ENCODE measurements at places on chromosomes 7 and 10. TPM values are rescaled to one million over a fixed set of nuclear protein-coding genes. Genes with fewer than 3 reads are reported as not detected.
A peak's percentile ranks its signal among the peaks of the same experiment; 100 is the strongest.

DNA sequence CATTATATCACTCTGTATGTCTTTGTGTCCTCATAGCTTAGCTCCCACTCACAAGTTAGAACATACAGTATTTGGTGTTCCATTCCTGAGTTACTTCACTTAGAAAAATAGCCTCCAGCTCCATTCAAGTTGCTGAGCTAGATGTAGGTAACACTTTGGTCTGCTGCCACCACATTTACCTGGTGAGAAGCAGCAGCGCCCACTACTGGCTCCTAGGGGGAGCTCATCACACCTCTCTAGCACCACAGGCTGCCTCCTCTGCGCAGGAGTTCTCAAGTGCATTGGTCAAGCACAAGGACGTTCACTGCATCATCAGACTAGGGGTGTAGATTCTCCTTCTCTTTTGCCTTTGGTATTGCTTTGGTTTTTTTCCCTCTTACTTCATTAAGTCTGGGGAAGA, 530.9 kb upstream of the AUTS2 start:
- H3K36me3 ChIP-seq: no peaks in the 10 kb centered on the region
- no peaks in the 10 kb centered on the region for H3K4me1 ChIP-seq
- H3K27ac ChIP-seq: no peak overlapping the region
- H3K4me3 ChIP-seq: no peak overlapping the region

DNA sequence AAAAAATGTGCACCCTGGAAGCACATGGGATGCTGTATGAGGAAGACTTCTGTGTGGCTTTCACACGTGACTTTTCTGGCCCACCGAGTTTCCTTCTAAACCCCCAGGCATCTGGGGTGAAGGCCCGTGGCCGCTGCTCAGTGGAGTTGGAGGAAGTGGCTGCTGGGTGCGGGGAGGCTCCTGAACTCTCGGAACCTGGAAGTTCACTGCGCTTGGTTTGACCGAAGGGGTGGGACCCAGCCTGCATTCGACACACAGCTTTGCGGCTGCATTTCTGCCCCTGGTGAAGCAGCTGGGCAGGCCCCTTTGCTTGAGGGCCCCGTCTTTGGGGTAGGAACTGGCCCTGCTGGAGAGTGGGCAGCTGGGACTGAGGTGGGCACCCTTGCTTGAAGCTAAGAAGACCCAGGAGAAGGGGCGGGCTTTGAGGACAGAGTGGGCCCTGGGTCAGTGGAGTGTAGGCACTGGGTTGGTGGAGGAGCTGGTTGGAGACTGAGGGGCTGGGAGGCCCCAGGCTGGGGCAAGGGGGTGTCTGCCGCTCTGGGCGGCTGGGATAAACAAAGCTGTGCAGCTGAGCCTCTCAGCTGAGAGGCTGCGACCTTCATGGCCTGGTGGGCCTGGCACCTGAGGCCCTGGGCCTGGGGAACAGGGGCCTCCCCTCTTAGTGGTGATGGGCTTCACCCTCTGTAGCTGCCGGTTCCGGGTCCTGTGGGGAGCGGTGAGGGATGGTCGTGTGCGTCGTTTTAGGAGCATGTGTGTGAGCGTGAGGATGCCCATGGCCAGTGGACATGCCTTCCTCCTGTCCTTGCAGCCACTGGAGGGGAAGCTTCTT, 78.0 kb downstream of the INPP5A start:
- no peak for DNase-seq
- H3K36me3 ChIP-seq: peaks cover 4% of the 10 kb centered on the region
- H3K4me3 ChIP-seq: no peak overlapping the region

DNA sequence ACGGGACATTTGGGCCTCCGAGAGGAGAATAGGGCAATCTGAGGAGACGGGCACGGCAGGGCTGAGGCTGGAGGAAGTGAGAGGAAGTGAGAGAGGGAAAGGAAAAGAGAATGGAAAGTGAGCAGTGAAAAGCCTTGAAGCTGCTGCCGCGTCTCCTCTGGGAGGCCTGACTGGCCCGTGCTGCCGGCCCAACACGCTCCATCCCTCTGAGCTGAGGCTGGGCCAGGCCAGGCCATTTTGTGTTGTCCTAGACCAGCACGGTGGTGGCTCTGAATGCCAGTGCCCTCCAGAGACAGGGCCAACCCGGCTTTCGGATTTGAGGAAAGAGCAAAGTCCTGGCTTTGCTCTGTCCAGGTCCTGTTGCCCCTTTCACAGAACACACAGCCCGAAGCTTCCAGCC, 361.1 kb upstream of the SHH start:
- H3K4me1 ChIP-seq: no peaks in the 10 kb centered on the region
- H3K27me3 ChIP-seq: no peaks in the 10 kb centered on the region
- DNase-seq: no peak
- no peak overlapping the region for H3K4me3 ChIP-seq
- H3K27ac ChIP-seq: no peak overlapping the region
- no peaks in the 10 kb centered on the region for H3K36me3 ChIP-seq

DNA sequence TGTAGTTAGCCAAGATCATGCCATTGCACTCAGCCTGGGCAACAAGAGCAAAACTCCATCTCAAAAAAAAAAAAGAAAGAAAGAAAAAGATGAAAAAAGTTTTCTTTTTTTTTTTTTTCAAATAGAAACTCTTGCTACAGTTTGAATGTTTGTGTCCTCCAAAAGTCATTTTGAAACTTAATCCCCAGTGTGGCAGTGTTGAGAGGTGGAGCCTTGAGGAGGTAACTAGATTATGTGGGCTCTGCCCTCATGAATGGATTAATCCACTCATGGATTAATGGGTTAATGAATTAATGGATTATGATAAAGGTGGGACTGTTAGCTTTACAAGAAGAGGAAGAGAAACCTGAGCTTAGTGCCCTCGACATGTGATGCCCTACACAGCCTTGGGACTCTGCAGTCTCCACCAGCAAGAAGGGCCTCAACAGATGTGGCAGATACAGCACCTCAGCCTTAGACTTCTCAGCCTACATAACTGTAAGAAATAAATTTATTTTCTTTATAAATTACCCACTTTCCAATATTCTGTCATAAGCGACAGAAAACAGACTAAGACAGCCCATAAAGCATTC, 25.1 kb downstream of the CPEB3 start:
- H3K36me3 ChIP-seq: no peaks in the 10 kb centered on the region
- no peak overlapping the region for H3K4me3 ChIP-seq
- DNase-seq: no peak

GRCh38 chr10:22693860-22694259, 20.5 kb downstream of the PIP4K2A start:
- no peak overlapping the region for H3K27ac ChIP-seq
- no peak overlapping the region for H3K4me3 ChIP-seq
- H3K4me1 ChIP-seq: peaks cover 21% of the 10 kb centered on the region
- no peaks in the 10 kb centered on the region for H3K27me3 ChIP-seq

DNA sequence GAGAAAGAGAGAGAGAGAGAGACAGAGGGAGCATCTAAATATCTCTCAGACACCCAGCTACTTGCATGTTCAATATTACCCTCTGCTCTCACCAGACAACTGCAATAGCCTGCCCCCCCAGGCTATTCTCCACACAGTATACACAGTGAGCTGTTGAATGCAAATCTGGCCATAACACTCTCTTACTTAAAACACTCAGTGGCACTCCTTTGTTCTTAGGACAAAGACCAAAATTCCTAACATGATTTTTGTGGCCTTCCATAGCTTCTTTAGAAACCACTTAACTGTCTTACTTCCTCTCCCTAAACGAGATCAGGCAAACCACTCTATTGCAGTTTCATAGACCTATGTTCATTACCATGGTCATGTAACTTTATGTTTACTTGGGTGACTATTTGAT, 903.6 kb upstream of the AUTS2 start:
- H3K4me1 ChIP-seq: no peaks in the 10 kb centered on the region
- H3K4me3 ChIP-seq: no peak overlapping the region
- DNase-seq: no peak

DNA sequence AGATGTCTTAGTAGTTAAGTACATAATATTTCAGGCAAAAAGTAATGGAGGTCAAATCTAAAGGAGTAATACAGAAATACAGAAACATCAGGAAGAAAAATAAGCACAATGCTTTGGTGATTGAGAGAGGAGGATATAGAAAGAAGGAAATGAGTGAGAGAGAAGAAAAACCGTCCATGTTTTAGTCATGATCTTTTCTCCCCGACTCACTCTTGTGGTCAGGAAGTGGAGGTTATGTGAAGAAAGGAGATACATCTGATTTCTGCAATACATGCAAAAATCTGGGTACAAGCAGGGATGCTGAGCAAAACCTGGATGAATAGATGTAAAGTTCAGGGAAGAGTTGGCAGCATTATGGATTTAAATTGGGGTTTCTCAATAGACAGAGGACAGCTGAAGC, 1122.5 kb downstream of the SORCS3 start:
- no peak for DNase-seq
- H3K27ac ChIP-seq: no peak overlapping the region
- H3K27me3 ChIP-seq: no peaks in the 10 kb centered on the region
- no peak overlapping the region for H3K4me3 ChIP-seq

DNA sequence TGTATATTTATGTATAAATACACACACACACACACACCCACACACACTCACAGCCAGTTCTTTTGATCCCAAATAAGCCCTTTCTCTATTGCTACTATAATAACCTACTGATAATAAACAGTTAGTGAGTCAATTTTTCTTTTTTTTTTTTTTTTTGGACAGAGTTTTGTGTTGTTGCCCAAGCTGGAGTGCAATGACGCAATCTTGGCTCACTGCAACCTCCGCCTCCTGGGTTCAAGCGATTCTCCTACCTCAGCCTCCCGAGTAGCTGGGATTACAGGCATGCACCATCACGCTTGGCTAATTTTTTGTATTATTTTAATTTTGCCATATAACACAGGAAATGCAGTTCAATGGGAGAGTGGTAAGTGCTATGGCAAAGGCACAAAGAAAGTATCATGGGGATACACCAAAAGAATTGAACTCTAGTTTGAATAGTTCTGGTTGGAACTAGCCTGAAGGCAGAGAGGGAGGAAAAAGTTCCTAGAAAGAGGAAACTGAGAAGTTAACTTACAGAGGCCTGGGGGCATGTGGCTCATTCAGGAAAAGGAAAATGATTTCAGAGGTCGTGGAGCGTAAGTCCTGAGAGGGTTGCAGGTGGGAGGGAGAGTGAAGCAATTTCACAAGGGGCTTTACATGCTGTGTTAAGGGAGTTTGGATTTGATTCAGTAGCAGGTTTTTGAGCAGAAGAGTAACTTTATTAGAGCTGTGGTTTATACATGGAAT, 44.4 kb upstream of the JCAD start:
- no peaks in the 10 kb centered on the region for H3K36me3 ChIP-seq
- no peak overlapping the region for H3K27ac ChIP-seq
- no peaks in the 10 kb centered on the region for H3K4me1 ChIP-seq
- no peak for DNase-seq
- H3K27me3 ChIP-seq: no peaks in the 10 kb centered on the region

- H3K36me3 ChIP-seq: peaks cover 7% of the 10 kb centered on the region
- no peaks in the 10 kb centered on the region for H3K4me1 ChIP-seq
- H3K27ac ChIP-seq: peak overlapping the region; percentile 100
- DNase-seq: no peak
Measured at GRCh38 chr10:102647443-102648268, 3.4 kb downstream of the TRIM8 start.

DNA sequence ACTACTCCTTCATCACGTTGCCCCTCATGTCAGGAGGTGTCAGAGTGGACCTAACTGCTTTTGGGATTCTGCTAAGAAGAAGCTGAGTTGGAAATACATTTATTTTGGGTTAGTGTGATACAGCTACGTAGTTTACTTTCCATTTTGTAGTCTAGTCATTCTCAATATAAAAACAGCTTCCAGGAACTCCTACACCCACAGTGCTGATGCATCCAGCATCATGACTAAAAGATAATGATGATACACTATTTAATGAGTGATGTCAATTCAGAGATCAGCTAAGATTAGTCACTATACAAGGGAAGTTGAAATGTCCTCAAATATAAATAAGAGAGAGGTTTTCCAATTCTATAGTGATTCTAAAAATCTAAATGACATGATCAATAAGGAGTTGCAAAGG, 264.2 kb upstream of the SLC26A5 start:
- H3K4me3 ChIP-seq: no peak overlapping the region
- no peaks in the 10 kb centered on the region for H3K27me3 ChIP-seq
- H3K4me1 ChIP-seq: no peaks in the 10 kb centered on the region
- H3K27ac ChIP-seq: no peak overlapping the region
- H3K36me3 ChIP-seq: no peaks in the 10 kb centered on the region

DNA sequence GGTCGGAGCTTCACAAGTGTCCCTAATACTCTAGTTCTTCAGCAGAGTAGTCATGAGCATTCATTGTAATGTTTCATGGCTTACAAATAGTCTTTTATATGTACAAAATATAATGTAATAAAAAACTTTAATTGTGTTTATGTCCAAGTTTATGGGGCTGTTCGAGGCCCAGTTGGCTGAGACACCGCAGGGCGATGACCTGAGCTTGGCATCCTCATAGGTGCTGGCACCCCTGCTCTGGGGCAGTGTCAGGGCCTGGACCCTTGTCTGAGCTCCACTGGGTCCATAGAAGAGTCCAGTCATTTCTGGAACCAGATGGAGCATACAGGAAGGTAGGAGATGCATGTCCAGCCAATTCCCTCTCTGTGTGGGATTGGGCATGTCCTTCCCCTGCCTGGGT, 12.9 kb upstream of the ZMIZ1 start:
- no peak overlapping the region for H3K4me3 ChIP-seq
- DNase-seq: no peak
- no peaks in the 10 kb centered on the region for H3K27me3 ChIP-seq
- H3K27ac ChIP-seq: no peak overlapping the region
- H3K4me1 ChIP-seq: peaks cover 8% of the 10 kb centered on the region

DNA sequence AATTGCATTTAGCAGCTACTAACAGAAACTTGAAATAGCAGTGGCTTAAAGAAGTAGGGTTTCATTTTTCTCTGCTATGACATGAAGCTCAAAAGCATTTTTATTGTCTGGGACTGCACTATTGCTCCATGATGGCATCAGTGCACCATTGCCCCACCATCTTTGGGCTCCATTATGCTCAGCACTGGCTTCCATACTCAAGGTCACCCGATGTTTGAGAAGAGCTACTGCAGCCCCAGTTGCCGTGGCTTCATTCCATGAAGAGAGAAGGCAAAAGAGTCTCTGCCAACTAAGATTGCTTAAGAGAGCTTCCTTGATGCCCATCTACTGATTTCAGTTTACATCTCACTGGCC, 192.2 kb upstream of the LRGUK start:
- H3K27ac ChIP-seq: no peak overlapping the region
- no peaks in the 10 kb centered on the region for H3K4me1 ChIP-seq
- no peaks in the 10 kb centered on the region for H3K36me3 ChIP-seq
- H3K4me3 ChIP-seq: no peak overlapping the region
- H3K27me3 ChIP-seq: no peaks in the 10 kb centered on the region

DNA sequence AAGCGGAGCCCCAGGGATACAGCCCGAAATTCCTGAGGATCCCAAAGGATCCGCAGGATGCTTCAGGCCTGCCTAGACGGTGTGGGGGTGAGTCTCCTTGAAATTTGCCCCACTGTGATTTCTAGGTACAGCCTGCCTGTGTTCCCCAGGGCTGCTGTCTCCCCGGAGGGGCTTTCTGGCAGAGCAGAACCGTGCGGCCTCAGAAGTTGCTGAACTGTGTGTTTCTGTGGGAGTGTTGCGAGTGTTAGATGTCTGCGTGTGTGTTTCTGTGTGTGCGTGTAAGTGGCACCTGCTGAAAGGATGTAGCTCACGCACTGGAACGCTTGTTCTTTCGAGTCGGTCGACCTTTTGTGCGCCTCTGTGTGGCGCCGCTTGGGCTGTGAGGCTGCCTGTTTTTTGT, 27.8 kb upstream of the ZNF273 start:
- H3K4me1 ChIP-seq: no peaks in the 10 kb centered on the region
- no peaks in the 10 kb centered on the region for H3K27me3 ChIP-seq
- no peaks in the 10 kb centered on the region for H3K36me3 ChIP-seq

Gene LEP
- 0.22 TPM for total RNA-seq

Gene PLAC9
- 25.5 TPM for total RNA-seq

Gene SEMA3E
- total RNA-seq: 0.07 TPM

Gene SNCG
- total RNA-seq: 33.8 TPM

Gene ZNF777
- 6.0 TPM for total RNA-seq

Gene ZNF425
- 0.89 TPM for total RNA-seq

Gene NME8
- total RNA-seq: not detected

Gene ANXA8L1
- total RNA-seq: 12.5 TPM

Gene NPSR1
- total RNA-seq: not detected

All from right atrium auricular region (tissue), 2 donors.